ENCODE measurements at places on chromosomes 3 and 15.

GRCh38 chr3:69174445-69174844, 52.0 kb upstream of the LMOD3 start:
- DNase-seq = no peak

DNA sequence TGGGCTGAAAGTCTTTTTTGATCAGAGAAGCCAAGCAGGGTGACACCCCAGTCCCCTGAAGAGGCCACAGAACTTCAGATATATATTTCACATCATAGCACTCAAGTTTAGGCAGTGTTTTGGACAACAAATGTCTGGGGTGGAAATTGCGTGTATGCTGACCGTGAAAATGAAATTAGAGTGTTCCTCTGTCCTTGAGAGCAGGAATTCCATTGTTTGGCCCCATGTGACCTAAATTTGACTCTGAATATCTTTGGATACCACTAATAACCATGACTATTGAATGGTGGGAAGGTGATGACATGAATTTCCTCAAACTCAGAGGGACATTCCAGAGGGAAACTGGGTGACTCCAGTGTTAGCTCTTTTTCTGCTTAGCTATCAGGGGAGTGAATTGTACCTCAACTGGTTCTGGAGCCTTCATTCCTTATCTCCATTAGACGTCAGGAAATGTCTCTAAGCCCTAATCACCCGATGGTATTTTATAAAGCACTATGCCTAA, 263.5 kb upstream of the RASGRP1 start:
- DNase-seq = no peak

GRCh38 chr3:120284747-120285507, at the start of gene GPR156:
Gene GPR156 (minus strand): TSS chr3:120285222. CDS start chr3:120244098, 41,124 bp downstream.
- DNase-seq = no peak

DNA sequence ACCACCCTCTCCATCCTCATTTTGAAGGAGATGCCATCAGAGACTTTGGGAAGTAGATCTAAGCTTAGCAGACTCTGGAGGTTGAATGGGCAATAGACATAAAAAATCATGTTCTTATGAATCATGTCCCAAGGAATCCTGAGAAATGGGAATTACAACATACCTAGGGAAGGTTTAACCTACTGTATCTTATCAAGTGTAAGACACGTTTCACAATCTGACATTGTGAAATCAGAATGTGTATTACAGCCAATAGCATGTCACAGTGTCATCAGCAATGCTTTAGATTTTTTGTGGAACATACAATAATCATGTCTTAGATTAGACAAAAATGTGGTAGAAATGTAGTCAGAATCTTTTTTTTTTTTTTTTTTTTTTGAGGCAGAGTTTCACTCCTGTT, 332.4 kb upstream of the TLE3 start:
- DNase-seq = no peak

- no peak for DNase-seq
These were observed 54.9 kb upstream of the COL6A6 start for GRCh38 chr3:130462089-130462488.

DNA sequence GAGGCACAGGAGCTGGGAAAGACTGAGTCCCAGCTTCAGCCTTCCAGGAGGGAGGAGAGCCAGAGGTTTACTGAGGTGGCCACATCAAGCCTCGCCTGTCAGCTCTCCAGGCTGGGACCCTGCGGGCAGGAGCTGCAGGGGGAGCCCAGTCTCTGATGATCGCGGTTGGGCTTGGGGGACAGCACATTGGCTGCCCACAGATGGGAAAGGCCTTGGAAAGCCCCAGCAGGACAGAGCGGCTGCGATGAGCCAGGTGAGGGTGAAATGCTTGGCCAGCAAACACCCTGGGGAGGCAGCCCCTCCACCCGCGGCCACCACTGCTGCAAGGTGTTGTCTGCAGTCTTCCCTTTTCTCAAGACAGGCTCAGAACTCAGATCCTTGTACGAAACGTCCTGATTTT, 31.2 kb downstream of the SEC61A1 start:
- DNase-seq = no peak

DNA sequence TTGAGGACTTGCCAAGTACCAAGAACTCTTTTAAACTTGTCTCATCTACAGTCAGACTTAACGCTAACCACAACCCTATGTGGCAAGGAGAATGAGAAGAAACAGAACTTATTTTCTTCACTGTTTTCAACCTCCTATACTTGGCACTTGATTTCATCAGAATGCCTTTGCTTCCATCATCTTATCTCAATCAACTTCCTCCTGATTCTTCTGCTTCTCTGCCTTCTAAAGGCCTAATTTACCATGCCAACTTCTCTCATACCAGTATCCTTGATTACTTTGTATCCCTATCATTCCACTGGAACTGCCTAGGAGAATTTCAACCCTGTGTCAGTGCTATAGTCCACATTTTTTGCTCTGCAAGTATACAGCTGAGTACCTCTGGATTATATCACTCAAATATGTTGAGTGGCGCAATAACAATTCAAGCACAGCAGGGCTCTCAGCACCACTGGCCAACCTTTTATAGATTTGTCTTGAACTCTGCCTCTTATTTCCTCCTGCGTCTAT, 413.6 kb downstream of the ROBO1 start:
- no peak for DNase-seq

DNA sequence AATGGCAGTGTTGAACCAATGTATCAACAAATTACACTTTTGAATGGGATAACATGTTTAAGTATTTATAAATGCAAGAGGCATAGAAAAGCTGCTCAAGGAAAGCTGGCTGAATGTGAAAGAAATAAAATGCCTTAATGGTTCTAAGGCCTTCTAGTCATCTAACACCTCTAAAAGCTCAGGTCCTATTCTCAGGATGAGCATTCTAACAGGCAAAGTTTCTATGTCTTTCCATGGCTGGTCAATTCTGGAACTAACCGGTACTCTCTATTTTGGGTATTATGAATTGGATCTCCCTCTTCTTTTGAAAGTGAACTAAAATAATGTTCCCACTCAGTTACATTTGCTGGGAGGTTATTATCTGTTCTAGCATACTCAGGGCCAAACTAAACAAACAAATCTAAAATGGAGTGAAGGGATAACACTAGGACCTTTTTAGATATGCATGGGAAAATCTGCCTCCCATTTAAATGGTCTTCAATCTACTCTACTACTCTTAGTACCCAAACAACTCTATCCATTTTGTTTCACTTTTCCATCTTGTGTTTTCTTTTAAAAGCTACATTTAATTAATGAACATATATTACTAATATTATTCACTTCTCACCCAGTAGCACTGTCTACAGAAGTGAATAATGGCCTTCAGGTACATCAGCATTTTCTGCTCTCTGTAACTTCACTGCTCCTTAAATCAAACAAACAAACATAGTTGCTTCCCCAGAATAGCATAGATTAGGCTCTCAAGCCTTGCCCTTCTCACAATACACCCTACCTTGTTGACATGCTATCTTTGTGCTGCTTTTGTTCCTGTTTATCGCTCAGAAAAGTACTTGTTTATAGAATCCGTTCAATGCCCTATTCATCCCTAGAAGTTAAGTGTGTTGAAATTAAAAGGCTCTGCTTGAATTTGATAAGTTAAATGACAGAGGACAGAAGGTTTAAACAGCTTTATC, 46.4 kb downstream of the CBLB start:
- no peak for DNase-seq

GRCh38 chr3:172341482-172342059, 106.7 kb downstream of the GHSR start:
- peak; percentile 30 for DNase-seq

DNA sequence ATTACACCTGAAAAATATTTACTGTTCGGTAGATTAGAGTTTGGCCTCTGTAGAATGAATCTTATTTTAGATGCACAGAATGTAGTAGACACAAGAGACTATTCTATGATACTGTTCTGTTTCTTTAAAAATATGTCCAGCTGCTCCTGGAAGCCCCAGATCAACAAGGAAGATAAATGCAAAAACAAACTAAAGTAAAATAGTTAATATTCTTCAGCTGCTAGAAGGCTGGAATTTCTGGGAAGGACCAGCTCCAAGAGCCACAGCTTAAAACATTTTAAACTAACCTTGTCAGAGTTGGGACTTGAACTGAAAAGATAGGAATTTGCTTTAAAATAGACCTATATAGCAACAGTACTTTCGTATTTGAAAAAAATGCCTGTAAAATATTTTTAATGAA, 277.9 kb downstream of the PTPRG start:
- no peak for DNase-seq

- no peak for DNase-seq
These were observed 40.9 kb upstream of the RYK start for GRCh38 chr3:134291319-134292254.

DNA sequence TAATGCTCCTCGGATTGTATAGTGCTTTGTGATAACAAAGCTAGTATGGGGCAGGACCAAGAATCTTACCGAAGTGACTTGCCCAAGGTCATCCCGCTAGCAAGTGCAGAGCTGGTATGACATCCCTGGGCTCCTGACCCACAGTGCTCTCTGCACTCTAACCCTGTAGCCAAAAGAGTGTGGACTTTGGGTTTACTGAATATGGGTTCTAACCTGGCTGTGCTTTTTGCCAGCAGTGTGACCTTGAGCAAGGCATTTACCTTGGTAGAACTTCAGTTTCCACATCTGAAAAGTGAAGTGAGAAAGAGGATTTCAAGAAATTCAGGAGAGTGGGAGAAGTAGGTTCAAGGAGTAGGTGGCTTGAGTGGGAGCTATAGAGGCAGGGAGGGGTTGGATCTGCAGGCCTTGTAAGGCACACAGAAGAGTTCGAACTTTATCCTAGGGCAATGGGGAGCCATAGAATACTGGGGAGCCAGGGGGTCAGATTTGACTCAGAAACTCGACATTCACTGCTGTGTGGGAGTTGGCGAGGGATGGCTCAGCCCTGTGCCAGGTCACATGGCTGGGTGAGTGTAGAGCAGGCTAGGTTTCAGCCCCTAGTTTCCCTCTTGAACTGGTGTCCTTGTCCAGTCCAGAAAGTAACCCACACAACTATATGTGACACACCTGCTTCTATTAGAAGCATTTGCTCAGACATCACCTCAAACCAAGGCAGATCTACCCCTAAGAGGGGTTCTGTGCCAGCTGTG, 91.9 kb downstream of the RPLP1 start:
- no peak for DNase-seq

DNA sequence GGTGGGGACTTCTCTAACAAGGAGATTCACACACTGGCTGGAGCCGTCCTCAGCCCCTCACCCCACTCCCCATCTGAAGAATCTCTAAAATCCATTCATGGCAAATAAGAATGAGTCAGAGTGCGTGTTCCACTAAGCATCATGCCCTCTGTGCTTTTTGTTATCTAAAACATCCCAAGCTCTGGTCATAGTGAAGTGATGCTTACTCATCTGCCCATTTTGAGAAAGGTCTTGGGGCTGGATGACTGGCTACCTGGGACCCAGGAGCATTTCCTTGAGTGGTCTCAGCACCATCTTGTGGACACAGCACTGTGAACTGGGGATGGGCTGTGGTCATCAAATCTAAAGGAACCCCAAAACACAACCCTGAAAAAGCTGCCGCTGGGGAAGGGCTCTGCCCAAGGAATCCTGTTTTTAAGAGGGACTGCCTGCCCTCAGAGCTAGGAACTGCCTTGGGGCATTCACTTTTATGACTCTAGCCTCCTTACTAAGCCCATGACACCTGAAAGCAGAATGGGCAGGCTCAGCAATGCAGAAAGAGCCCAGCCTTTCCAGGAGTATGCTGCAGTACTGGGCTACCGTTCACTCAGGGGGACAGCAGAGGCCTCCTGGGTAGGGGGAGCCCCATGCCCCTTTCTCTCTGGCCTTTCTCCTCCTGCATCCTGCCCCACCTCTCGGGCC, 53.5 kb downstream of the ZBTB38 start:
- DNase-seq = no peak

DNA sequence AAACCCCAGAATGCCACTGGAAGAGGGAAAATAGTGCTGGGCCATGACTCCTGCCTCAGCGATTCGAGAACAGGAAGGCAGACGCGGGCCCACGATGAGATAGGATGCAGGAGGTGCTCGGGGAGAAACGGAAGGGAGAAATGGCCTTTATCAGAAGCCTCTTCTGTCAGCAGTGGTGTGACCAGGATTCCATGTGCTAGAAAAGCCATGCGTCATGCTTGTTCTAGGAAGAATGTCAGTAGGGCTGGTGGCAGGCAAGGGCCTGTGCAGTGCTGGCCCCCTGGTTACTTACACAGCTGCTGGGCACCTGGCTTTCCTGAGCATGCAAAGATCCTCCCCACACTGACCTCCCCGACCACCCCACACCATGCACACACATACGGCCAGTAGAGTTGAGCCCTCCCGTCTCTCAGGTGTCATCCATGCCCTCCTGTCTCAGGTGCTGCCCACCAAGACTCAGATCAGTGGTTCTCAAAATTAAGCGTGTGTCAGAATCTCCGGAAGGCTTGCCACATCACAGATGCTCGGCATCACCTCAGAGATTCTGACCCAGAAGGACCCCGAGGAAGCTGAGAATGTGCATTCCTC, 106.7 kb downstream of the ADAMTS17 start:
- DNase-seq = no peak

GRCh38 chr15:27826411-27826810, 272.7 kb downstream of the OCA2 start:
- DNase-seq = no peak

DNA sequence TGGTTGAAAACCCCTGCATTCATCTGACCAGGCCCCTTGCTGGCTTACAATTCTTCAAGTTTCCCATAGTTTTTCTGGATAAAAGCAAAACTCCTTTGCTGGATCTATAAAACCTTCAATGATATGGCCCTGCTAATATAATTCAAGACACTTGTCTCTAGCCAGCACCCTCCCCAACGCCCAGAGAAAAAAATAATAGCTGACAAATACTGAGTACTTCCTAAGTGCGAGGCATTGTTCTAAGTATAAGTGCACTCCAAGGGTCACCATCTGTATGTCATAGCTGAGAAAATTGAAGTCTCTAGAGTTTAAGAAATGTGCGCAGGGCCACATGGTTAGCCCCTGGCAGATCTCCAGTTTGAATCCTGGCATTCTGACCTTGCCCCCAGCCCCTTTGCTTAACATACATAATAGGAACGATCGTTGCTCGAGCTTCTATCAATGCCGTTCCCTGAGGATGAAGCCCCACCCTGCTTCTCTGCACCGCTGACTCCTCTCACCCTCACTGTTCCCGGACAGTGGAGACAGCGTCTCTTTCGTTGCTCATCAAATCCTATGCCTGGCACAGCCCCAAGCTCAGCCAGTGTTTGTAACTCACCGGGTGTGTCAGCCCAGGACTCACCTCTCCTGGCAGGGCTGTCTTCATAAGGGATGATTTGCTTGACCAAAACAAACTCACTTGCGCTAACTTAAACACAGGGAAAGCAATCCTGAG, 377.1 kb upstream of the PROK2 start:
- DNase-seq = no peak

DNA sequence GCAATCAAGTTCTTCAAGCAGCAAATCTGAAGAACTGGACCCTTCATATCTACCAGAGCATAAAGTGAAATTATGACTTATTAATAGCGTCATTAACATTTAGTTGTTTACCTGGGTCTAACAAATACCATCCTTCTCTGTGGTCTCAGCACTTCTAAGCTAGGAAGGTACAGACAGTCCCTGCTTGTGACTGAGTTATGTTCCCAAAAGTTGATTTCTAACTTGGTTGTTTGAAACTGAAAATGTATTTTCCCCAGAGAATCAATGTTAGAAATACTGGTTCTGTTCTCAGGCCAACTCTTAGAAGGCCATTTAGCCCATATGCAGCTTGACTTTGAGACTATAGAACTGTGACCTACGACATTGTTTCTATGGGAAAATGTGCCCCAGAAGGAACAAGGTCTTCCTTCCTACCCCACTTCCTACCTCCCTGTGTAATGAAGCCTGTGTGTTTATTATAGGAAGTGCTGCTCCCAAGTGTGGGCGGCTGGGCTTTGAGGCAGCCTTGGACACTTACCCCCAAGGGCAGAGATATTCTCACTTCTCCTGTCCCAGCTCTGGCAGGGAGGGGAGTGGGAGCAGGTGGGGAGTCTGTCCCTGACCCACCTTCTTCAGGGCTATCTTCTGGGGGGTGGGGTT, 12.2 kb upstream of the MAPK6 start:
- DNase-seq = no peak
